Osteoblast (primary cell): ENCODE measurements at places on chromosomes 2 and 18. TPM values are rescaled to one million over a fixed set of nuclear protein-coding genes. Genes with fewer than 3 reads are reported as not detected.

GRCh38 chr2:157872791-157873190 is 3.3 kb downstream of the ACVR1 start:
- no peak overlapping the region for H3K27ac ChIP-seq
- H3K27me3 ChIP-seq = no peaks in the 10 kb centered on the region
- H3K36me3 ChIP-seq = no peaks in the 10 kb centered on the region
- no peak for DNase-seq
- no peak overlapping the region for H3K4me3 ChIP-seq
- H3K4me1 ChIP-seq = peaks cover 12% of the 10 kb centered on the region

Gene RPRD1A
- total RNA-seq = 31.5 and 36.2 TPM in 2 replicates

Gene ANO7
- total RNA-seq = 1.2 and 1.8 TPM in 2 replicates

GRCh38 chr2:232281858-232282507 is 96.6 kb upstream of the ALPP start:
- DNase-seq = no peak
- H3K4me1 ChIP-seq = no peaks in the 10 kb centered on the region
- H3K36me3 ChIP-seq = no peaks in the 10 kb centered on the region
- no peak overlapping the region for H3K4me3 ChIP-seq
- H3K27ac ChIP-seq = no peak overlapping the region

DNA sequence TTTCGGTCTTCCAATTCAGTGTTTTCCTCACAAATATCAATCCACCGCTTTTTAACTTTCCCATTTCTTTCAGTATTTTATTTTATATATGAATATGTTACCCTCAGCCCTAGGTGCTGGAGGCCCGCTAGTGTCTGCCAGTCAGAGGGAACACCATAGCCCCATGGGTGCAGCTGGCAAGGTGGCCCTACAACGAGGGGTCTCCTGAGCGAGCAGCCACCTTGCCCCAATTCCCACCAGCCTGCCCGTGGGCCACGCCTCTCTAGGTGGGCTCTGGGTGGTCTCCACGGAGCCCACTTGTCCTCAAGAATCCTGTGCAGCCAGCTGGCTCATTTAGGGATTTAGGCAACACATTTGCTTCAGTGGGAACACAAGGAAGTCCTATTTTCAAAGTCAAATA is 72.5 kb upstream of the RGPD5 start:
- no peak overlapping the region for H3K4me3 ChIP-seq
- H3K27ac ChIP-seq = no peak overlapping the region
- no peaks in the 10 kb centered on the region for H3K4me1 ChIP-seq
- peaks cover 21% of the 10 kb centered on the region for H3K27me3 ChIP-seq

DNA sequence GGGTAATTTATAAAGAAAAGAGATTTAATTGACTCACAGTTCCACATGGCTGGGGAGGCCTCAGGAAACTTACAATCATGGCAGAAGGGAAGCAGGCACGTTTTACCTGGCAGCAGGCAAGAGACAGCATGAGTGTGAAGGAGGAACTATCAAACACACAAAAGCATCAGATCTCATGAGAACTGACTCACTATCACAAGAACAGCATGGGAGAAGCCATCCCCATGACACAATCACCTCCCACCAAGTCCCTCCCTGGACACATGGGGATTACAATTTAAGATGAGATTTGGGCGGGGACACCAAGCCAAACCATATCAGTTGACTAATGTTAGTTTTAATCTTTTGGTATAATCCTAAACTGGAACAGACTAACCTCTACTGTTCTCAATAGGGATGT is 49.1 kb upstream of the CPO start:
- no peaks in the 10 kb centered on the region for H3K36me3 ChIP-seq
- no peaks in the 10 kb centered on the region for H3K4me1 ChIP-seq
- no peaks in the 10 kb centered on the region for H3K27me3 ChIP-seq
- no peak for DNase-seq

GRCh38 chr2:178205853-178206521 is 11.7 kb downstream of the OSBPL6 start:
- H3K27me3 ChIP-seq = no peaks in the 10 kb centered on the region
- H3K36me3 ChIP-seq = no peaks in the 10 kb centered on the region
- peaks cover 16% of the 10 kb centered on the region for H3K4me1 ChIP-seq
- peak overlapping the region; percentile 67 for H3K27ac ChIP-seq
- peak; percentile 76 for DNase-seq

Gene ARHGAP15
- 0.88 and 2.2 TPM in 2 replicates for total RNA-seq

Gene SALL3
- total RNA-seq = not detected in 2 replicates

Gene ASXL3
- not detected in 2 replicates for total RNA-seq

DNA sequence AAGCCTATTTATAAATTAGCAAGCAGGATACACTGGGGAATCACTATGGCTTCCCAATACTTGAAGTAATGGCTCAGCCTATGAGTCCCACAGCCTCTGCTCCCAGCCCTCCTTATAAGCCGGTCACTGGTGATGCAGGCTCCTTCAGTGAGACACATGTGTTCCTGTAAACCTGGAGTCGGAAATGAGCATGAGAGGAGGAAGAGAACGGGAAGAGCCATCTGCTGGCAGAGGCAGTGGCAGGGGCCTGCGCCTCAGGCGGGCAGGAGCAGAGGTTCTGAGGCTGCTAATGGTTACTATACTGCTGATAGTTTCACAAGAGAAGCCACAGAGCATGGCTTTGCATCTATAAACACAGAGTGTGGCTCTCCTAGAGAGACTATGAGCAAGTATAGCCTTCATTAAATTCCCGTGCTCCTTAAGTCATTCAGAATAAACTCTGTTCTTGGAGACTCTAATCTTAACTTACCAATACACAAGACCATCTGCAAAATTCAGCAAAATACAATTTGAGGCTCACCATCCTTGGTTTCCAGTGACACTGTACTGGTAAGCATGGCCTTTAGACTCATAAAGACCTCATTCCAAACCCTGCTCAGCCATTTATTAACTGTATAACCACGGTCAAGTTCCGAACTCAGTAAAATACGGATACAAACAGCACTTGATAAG is 63.3 kb downstream of the FBXO15 start:
- no peak overlapping the region for H3K4me3 ChIP-seq
- no peak overlapping the region for H3K27ac ChIP-seq
- DNase-seq = peak; percentile 17
- H3K4me1 ChIP-seq = peaks cover 7% of the 10 kb centered on the region

DNA sequence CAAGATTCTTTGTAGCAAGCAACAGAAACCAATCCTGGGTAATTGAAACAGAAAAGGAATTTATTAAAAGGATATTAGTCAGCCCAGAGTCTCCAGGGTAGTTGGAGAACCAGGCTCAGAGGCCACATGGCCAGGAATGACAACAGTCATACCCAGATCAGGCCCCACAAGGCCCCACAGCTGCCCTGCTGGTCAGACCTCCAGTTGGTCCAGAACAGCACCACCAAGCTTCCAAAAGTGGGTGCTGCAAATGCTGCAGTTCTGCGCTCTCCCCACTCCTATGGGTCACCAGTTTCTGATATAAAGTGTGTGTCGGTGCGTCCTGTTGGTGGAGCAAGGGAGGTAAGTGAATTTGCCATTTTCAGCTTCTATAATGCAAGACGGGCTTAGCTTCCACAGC is 29.9 kb downstream of the KLHL29 start:
- no peaks in the 10 kb centered on the region for H3K36me3 ChIP-seq
- peaks cover 39% of the 10 kb centered on the region for H3K4me1 ChIP-seq
- H3K27ac ChIP-seq = no peak overlapping the region
- no peaks in the 10 kb centered on the region for H3K27me3 ChIP-seq

- H3K27me3 ChIP-seq = no peaks in the 10 kb centered on the region
- no peaks in the 10 kb centered on the region for H3K4me1 ChIP-seq
- H3K4me3 ChIP-seq = no peak overlapping the region
Observed at GRCh38 chr2:36988008-36988407, 21.7 kb upstream of the STRN start.

Gene LMAN2L
- total RNA-seq = 16.5 and 26.4 TPM in 2 replicates

- H3K4me3 ChIP-seq = no peak overlapping the region
- no peak overlapping the region for H3K27ac ChIP-seq
- H3K36me3 ChIP-seq = peaks cover 15% of the 10 kb centered on the region
- no peaks in the 10 kb centered on the region for H3K4me1 ChIP-seq
Observed at GRCh38 chr2:86510436-86510933, 52.8 kb downstream of the CHMP3 start.

GRCh38 chr2:881204-881918 is 69.3 kb upstream of the SNTG2 start:
- peak; percentile 80 for DNase-seq
- H3K27ac ChIP-seq = no peak overlapping the region
- H3K4me3 ChIP-seq = no peak overlapping the region
- H3K4me1 ChIP-seq = peaks cover 3% of the 10 kb centered on the region

GRCh38 chr2:181774685-181775084 is 94.4 kb upstream of the NEUROD1 start:
- H3K4me3 ChIP-seq = no peak overlapping the region
- no peaks in the 10 kb centered on the region for H3K27me3 ChIP-seq
- no peak overlapping the region for H3K27ac ChIP-seq
- DNase-seq = no peak

- peak overlapping the region; percentile 57 for H3K27ac ChIP-seq
- H3K36me3 ChIP-seq = no peaks in the 10 kb centered on the region
- no peak overlapping the region for H3K4me3 ChIP-seq
- no peaks in the 10 kb centered on the region for H3K27me3 ChIP-seq
Observed at GRCh38 chr2:215826376-215826775, 187.0 kb downstream of the MREG start.

Gene PRKAG3
- under 0.01 and 0.29 TPM in 2 replicates for total RNA-seq

GRCh38 chr2:112693596-112693995 is 27.2 kb upstream of the NT5DC4 start:
- H3K4me1 ChIP-seq = peaks cover 28% of the 10 kb centered on the region
- no peak overlapping the region for H3K4me3 ChIP-seq
- no peaks in the 10 kb centered on the region for H3K27me3 ChIP-seq
- H3K27ac ChIP-seq = no peak overlapping the region
- no peaks in the 10 kb centered on the region for H3K36me3 ChIP-seq
- no peak for DNase-seq

DNA sequence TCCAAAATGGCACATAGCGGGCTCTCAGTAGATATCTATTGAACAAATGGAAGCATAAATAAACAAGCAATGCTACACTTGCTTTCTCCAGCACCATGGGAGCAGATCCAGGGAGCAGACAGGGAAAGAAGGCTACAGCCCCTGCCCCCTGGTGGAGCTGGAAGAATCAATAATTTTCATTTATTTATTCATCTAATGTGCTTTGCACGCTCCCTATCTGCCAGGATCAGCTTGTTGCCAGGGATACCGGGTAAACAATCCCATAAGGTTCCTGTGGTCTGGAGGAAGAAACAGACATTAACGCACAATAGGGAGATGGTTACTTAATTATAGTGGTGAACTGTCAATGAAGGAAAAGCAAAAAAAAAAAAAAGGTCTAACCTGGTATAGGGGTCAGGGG is 40.1 kb upstream of the CLASP1 start:
- H3K27ac ChIP-seq = no peak overlapping the region
- H3K36me3 ChIP-seq = no peaks in the 10 kb centered on the region
- no peaks in the 10 kb centered on the region for H3K27me3 ChIP-seq
- peaks cover 4% of the 10 kb centered on the region for H3K4me1 ChIP-seq
- no peak for DNase-seq
- H3K4me3 ChIP-seq = no peak overlapping the region

- H3K4me1 ChIP-seq = peaks cover 6% of the 10 kb centered on the region
- H3K27me3 ChIP-seq = no peaks in the 10 kb centered on the region
- peak overlapping the region; percentile 99 for H3K4me3 ChIP-seq
- peak; percentile 94 for DNase-seq
- peak overlapping the region; percentile 74 for H3K27ac ChIP-seq
Observed at GRCh38 chr18:23437357-23438045, 15.6 kb upstream of the RIOK3 start.

GRCh38 chr2:214367171-214367570 is 43.7 kb upstream of the VWC2L start:
- H3K36me3 ChIP-seq = no peaks in the 10 kb centered on the region
- H3K4me1 ChIP-seq = no peaks in the 10 kb centered on the region

Gene RPIA
- 6.2 and 6.8 TPM in 2 replicates for total RNA-seq

Gene KCNJ13
- not detected in 2 replicates for total RNA-seq

DNA sequence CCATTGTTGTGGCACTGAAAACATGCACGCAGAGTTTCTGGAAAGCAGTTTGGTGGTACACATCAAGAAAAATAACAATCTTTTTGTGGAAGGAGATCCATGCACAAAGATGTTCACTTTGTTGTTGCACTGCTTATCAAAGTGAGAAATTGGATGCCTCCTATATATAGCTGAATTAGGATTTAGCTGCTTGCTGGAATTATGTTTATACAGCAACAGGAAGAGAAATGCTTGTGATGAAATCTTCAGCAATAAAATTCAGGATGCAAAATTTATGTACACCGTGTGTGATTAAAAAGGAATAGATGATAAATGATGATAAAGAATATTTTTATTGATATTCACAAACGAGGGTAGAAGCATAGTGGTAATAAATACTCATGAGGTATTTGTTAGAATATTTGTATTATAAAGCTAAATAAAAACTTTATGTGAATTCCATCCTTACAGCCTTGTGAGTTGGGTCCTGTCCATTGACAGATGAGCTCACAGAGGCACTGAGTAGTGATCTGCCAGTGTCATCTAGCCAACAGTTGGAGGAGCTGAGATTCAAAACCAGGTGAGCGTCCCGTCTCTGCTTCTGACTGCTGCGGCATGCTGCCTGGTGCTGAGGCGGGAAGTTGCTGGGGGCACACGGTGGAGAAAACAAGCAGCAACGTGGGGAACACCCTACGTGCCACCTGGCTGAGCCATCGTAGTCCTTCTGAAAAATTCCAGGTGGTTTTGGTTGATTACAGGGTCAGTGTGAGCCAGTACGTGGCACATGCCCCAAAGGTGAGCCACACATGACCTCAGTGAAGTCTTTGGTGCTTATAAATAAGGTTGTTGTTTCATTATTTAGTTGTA is 80.2 kb downstream of the ASAP2 start:
- peaks cover 47% of the 10 kb centered on the region for H3K4me1 ChIP-seq
- no peak for DNase-seq
- H3K36me3 ChIP-seq = no peaks in the 10 kb centered on the region
- peak overlapping the region; percentile 96 for H3K27ac ChIP-seq

DNA sequence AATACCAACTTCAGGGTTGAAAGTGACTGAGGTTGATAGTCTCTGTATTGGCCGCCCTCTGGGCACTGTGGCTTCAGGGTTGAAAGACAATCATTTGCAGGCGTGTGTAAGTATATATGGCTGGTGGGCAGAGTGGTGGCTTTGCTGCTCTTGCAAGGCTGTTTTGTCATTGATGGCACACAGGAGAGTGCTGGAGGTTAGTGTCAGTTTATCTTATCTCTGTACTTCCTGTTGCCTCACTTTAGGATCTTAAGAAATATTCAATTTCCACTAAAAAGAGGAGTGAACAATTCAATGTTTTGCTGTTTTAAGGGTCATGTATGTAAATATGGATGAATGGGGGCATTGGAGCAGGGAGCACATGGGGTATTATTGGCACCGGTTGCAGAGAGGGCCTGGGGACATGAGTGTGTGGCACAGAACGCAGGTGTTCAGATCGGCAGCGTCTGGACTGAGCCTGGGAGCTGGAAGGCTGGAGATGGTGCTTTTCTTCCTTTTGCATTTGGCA is 51.5 kb downstream of the NCK2 start:
- peak overlapping the region; percentile 30 for H3K27ac ChIP-seq
- no peaks in the 10 kb centered on the region for H3K36me3 ChIP-seq
- DNase-seq = no peak
- H3K27me3 ChIP-seq = no peaks in the 10 kb centered on the region

GRCh38 chr2:220410296-220410695 is 782.9 kb downstream of the SLC4A3 start:
- H3K4me1 ChIP-seq = no peaks in the 10 kb centered on the region
- no peak for DNase-seq
- no peak overlapping the region for H3K27ac ChIP-seq
- no peak overlapping the region for H3K4me3 ChIP-seq
- H3K27me3 ChIP-seq = no peaks in the 10 kb centered on the region

- no peaks in the 10 kb centered on the region for H3K27me3 ChIP-seq
- H3K4me3 ChIP-seq = no peak overlapping the region
- DNase-seq = no peak
- H3K36me3 ChIP-seq = no peaks in the 10 kb centered on the region
Observed at GRCh38 chr2:179936654-179937053, 70.4 kb downstream of the CWC22 start.
